ENCODE measurements at places on chromosomes 12 and 14.

DNA sequence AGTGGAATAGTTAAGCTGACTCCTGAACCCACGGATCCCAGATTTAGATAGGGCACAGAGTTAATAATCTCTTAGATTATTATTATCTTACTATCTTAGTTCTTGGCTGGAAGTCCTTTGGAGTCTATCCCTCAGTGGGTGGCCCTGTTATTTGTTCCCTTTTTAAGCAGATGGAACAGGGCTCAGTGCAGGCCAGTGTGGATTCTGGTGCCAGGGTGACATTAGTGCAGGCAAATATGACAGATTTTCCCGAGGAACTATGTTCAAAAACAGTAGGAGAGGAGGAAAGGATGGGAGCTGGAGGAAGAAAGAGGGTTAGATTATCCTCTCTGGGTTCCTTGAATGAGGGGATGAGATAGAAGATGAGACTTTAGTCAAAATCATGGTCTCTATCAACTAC, 41.4 kb upstream of the CISTR start:
- DNase-seq = no peak

DNA sequence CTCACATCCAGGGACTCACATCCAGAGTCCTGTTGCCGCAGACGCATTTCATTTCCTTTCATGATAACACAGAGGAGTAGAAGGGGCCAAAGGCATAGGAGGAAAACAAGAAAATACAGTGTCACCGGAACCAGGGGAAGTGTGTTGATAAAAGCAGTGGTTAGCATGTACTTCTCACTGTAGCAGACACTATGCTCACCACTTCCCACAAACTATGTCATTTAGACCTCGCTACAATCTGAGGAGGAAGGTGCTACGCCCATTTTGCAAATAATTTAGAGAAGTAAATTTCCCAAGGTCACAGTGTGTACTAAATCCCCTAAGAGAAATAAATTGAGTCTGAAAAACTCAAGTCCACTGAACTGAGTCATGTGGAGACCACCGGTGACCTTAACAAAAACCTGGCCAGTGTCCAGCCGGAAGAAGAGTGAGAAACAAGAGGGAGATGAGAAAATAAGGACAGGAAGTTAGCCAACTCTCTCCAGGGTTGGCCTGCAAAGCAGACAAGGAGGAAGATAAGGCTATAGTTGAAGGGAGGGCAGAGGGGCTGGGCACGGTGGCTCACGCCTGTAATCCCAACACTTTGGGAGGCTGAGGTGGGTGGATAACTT, 25.8 kb upstream of the TMCC3 start:
- DNase-seq = peak; percentile 93

- peak; percentile 86 for DNase-seq
Measured at GRCh38 chr12:68237078-68237477, 11.5 kb upstream of the IL26 start.

GRCh38 chr12:124762791-124763593, 100.7 kb downstream of the SCARB1 start:
- DNase-seq = no peak

DNA sequence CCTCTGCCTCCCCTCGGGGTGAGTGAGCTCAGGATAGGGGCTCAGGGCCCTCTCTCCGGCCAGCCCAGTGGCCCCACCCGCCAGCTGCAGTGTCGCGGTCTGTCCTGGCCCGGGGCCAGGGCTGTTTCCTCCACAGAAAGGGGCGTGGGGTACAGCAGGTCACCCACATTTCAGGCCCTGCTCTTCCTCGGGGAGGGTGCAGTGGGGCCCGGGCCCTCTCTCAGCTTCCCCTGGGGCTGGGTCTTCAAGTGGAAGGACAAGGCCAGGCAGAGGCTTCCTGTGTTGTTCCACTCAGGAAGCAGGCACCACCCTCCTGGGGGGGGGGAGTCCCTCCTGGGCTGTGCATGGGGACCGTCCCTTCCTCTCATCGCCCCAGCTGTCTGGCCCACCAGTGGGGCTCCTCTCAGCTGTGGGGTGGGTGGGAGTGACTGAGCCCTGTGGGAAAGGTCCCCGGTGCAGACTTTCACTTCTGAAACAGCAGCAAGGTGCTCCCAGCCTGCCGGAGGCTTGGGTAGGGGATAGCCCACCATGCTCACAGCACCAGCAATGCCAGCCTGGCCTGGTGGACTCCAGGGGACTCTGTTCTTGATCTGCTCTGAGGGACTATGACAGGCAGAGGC, 3.7 kb downstream of the GPR132 start:
- no peak for DNase-seq

DNA sequence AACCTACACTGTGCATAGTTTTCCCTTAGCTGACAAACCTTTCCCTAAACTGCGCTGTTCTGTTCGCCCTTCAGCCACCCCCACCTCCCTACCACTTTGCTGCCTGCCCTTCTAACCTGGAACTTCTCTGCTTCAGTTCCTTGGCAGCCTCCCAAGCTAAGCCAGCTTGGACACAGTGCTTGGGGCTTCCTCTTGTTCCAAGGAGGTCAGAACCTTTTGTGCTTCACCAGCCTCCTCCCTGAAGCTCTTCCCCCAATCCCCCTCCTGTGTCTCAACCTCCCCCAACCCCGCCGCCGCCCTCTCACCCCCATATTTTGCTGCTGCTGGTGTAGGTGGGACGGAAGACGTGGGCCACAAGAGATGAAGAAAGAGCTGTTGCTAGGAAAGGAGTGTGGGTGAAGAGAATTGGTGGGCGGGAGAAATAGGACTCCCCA, 8.1 kb upstream of the RIC8B start:
- no peak for DNase-seq

- DNase-seq = no peak
Measured at GRCh38 chr14:100606687-100607610, 19.7 kb upstream of the BEGAIN start.

- DNase-seq = no peak
Measured at GRCh38 chr14:103288076-103288766, 45.8 kb upstream of the EIF5 start.

DNA sequence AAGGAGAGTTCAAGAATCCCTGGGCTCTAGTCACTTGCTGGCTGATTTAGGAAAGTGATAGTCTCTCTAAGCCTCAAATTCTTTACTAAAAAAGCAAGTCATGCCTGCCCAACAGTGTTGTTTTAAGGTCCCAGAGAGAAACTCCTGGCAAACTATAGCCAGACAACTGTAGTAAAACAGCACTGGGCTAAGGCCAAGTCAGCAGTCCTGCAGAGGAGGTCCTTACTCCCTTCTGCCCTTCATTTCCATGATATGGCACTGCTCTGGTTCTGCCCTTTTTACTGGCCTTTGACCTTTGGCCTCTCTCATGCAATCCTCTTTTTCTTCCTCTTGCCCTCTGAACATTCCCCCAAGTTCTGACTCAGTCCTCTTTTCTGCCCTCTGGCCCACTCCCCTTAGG, 74.9 kb downstream of the VWF start:
- DNase-seq = no peak

GRCh38 chr12:57521525-57522010, 1.1 kb upstream of the MBD6 start:
- DNase-seq = peak; percentile 67

DNA sequence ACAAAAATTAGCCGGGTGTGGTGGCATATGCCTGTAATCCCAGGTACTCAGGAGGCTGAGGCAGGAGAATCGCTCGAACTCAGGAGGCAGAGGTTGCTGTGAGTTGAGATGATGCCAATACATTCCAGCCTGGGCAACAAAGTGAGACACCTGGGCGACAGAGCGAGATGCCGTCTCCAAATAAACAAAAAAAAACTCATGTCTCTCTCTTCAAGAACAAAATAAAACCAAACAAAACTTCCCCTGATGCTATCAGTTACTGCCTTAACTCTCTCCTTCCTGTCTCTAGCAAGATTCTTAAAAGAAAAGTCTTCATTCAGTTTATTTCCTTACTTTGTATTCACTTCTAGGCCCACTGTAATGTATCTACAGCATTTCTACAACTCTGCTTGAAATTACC, 20.8 kb downstream of the KLHL28 start:
- DNase-seq = no peak

DNA sequence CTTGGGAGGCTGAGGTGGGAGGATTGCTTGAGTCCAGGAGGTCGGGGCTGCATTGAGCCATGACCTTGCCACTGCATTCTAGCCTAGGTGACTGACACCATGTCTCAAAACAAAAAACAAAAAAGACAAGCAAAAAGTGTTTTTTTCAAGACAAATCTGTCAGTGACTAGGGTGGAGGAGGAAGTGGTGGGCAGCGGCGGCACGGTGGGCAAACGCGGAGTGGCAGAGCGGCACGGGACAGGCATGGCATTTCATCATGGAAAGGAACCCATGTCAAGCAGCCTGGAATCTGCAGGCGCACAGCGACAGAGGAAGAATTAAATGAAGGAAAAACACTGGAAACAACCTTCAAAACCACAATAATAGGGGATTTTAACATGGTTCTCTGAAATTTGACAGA, 4.0 kb upstream of the BTBD6 start:
- DNase-seq = no peak

GRCh38 chr12:53983950-53984572, 885 bp upstream of the HOXC10 start:
- DNase-seq = no peak

DNA sequence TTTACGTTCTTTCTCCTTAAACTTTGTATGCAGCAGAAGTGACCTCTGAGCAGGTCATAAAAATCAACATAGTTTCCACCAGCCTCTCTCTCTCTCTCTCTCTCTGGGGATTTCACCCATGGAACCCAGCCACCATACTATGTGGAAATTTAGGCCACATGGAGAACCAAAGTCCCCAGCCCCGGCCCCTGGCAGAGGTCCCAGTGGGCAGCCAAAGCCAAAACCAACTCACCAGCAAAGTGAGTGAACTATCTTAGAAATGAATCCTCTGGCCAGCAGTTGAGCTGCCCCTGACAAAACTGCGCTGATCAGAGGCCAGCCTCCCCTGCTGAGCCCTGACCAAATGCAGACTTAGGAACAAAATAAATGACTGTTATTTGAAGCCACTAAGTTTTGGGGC, 9.2 kb downstream of the DUSP6 start:
- DNase-seq = no peak

DNA sequence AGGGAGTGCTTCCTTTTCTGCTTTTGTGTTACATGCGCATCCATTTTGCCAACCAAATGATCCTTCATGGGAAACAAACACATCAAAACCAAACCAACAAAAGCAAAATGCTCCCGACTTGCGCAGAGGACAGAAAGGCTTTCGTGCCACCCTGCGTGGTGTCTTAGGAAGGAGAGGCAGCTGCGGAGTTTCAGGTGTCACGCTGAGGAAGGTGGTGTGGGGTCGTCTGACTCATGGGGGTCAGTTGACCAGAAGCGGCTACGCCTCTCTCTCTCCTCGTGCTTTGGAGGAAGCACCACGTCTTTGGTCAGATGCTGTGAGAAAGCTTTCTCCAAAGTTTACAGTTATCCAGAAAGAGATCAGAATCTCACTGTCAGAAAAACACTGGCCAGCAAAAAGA, 7.9 kb downstream of the EMP1 start:
- no peak for DNase-seq

- peak; percentile 92 for DNase-seq
Measured at GRCh38 chr12:8493084-8493483, 20.2 kb upstream of the CLEC4D start.

DNA sequence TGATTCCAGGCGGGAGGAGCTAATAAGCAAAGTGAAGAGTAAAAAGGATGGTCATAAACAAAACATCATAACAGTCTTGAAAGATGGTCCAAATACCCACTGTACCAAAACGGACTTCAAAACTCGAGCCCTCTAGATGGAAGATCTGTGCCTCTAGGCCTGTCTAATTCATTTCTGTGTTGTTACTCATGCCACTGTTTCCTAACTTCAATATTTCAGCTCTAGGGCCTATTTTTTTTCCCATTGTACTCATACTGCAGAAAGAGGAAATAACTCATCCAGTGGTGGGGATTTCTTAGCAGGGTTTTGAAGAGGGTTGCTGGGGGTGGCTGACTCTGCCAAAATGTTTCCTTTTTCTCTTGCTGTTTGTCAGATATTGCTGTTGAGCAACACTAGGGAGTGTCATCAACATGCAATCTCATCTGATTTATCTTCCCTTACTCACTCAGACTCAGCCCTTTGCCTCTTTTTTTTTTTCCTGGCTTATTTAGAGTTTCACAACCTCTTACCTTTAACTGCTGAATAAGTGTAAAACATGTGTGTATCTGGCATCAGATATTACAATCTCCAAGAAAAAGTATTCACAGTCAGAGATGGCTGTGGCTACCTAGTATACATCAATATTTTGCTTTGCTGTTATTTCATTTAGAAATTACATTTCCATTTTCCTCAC, 189.6 kb downstream of the DUSP6 start:
- DNase-seq = peak; percentile 96

- no peak for DNase-seq
Measured at GRCh38 chr12:68440068-68440581, 108.0 kb upstream of the MDM1 start.

DNA sequence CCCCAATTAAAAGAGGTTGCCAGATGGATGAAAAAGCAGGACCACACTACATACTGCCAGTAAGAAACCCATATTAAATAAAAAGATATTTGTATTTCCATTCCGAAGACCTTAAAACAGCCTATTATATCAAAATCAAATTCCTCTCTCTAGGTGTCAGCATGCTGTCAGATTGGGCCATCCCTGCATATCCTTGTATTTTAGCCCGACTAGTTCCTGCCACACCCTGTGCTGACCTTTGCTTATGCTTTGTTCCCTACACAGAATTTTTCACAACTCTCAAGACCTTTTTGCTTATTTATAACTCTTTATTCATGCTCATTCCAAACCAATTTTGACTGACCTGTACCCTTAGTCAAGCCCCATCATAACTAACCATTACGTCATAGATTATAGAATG, 12.8 kb downstream of the GSKIP start:
- DNase-seq = no peak

DNA sequence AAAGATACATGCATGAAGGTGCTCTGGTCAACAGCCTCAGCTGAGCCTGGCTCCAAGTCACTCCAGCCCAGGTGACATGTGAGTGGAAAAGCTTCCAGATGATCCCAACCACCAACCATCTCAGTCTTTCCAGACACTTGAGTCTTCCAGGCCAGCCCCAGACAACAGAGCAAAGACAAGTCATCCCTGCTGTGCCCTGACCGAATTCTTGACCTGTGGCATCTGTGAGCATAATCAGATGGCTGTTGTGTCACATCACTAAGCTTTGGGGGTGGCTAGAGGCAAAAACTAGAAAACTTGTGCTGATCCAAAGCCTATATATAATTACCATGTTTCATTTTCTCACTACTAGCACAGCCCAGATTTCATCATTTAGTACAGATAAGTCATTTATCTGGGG, 50.8 kb upstream of the ISM2 start:
- no peak for DNase-seq

GRCh38 chr12:91777268-91777992, 368.2 kb downstream of the BTG1 start:
- no peak for DNase-seq

GRCh38 chr14:99506276-99506675, 25.1 kb downstream of the CCNK start:
- no peak for DNase-seq

- DNase-seq = peak; percentile 78
Measured at GRCh38 chr12:108950991-108951739, 69.7 kb downstream of the SVOP start.

DNA sequence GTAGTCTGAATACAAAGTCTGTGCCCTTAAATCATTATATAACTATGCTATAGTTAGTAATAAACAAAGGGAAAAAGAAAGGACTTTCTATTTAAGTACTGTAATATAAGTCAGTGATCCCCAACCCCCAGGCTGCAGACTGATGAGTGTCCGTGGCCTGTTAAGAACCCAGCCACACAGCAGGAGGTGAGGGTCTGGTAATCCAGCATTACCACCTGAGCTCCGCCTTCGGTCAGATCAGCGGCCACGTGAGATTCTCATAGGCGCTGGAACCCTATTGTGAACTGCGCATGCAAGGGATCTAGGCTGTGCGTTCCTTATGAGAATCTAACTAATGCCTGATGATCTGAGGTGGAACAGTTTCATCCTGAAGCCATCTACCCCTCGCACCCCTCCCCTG, 15.7 kb downstream of the NFYB start:
- no peak for DNase-seq
